ENCODE measurements at places on chromosomes 3 and 15.

GRCh38 chr3:190865419-190865818 is 2.9 kb upstream of the GMNC start:
- no peak for DNase-seq

- DNase-seq, result no peak
These were observed 9.7 kb upstream of the RIOX2 start for GRCh38 chr3:97981886-97982285.

- no peak for DNase-seq
These were observed 283.9 kb upstream of the LYSMD4 start for GRCh38 chr15:100017140-100017539.

DNA sequence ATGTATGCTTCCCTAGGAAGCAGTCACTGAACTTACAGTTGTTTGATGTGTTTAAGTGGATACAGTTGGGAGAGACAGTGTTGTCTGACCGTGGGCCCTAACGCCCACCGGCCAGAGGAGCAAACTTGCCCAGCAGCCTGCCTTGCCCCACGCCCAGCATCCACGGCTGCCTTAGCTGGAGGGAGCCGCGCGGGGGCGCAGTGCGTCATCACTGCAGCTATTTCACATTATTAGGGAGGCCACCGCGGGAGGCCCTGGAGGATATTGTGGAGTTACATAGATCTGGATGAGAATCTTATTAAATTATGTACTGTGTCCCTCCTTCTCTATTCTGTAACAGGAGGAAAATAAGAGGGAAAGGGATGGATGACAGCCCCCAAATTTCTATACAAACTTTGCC is 267.2 kb downstream of the GABRG3 start:
- no peak for DNase-seq

GRCh38 chr3:32293903-32294302 is 55.4 kb downstream of the CMTM8 start:
- DNase-seq, result no peak
